ENCODE measurements at places on chromosomes 5 and 9.

- no peak for DNase-seq
Observed at GRCh38 chr9:33418090-33418489, 15.7 kb upstream of the AQP7 start.

GRCh38 chr5:136337039-136337625, 28.2 kb downstream of the TRPC7 start:
- DNase-seq: no peak

DNA sequence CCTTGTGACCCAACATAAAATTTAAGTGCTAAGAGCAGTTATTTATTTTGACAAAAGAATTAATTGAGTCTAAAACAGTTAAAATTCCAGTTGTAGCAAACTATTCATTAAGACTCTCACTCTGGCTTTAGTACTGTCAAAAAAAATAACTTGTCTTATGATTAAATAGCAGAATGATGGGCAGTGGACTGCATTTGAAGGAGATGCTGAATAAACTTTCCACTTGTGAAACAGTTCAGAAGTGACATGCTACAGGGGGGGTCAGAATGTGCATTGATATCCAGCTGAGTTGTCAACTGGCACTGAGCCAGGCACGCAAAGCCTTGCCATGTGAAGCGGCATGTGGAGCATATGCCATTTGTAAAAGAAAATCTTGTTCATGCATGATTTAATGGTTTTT, 76.0 kb downstream of the FCHO2 start:
- DNase-seq: no peak

- DNase-seq: peak; percentile 41
Observed at GRCh38 chr9:96241391-96241809, 60.6 kb downstream of the HSD17B3 start.

DNA sequence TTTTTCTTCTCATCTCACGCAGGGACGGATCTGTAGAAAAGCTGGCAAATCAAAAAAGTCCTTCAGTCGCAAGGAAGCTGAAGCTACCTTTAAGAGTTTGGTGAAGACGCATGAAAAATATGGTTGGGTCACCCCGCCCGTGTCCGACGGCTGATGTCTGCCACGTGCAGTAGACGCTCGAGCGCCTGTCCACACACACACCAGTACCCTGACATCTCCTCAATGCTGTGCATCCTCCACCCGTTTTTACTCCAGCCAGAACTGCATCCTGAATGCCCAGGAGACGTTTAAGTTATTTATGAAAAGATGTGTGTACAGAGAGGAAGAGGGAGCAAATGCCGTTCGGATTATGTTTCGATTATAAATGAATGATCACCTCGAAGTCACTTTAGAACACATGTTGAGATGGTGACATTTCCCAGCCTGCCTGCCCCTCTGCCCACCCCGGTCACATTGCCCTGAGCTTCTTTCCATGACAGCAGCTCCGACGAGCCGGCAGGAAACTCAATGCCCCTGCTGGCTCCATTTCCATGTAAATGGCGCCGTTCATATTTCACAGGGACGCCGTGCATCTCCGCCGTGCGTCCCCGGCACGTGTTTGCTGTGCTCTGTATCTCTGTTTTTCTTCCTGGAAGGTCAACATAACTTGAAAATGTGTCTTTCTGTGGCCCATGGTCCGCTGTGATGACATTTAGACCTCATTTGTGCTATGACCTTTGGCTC, 42.7 kb downstream of the UBE2QL1 start:
- DNase-seq: no peak

- DNase-seq: no peak
Observed at GRCh38 chr5:173670791-173671120, 54.3 kb upstream of the BOD1 start.

DNA sequence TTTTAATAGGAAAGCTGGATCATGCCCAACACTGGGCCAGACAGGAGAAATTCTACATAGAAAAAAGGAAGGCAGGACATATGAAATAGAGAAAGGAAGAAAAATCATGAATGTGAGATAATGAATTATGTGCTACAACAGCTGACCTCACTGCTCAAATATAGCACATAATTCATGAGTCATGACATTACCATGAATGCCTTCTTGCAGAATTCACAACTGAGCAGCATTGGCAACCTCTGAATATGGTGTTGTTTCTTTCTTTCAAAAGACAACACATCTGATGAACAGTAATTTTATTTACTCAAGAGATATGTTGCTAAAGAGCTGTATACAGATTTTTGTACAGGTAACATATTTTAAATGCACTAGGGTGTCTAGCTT, 34.4 kb downstream of the APBA1 start:
- DNase-seq: no peak

GRCh38 chr5:36277521-36278176, 24.1 kb downstream of the RANBP3L start:
- no peak for DNase-seq

GRCh38 chr9:97059626-97060025, 20.7 kb upstream of the CTSV start:
- DNase-seq: no peak

- no peak for DNase-seq
Observed at GRCh38 chr5:143427122-143427735, 23.7 kb upstream of the NR3C1 start.

GRCh38 chr5:164392531-164392930, 887.1 kb downstream of the MAT2B start:
- no peak for DNase-seq

- no peak for DNase-seq
Observed at GRCh38 chr5:107653685-107654084, 17.1 kb downstream of the EFNA5 start.

- no peak for DNase-seq
Observed at GRCh38 chr5:81244451-81244850, 11.3 kb downstream of the CKMT2 start.

DNA sequence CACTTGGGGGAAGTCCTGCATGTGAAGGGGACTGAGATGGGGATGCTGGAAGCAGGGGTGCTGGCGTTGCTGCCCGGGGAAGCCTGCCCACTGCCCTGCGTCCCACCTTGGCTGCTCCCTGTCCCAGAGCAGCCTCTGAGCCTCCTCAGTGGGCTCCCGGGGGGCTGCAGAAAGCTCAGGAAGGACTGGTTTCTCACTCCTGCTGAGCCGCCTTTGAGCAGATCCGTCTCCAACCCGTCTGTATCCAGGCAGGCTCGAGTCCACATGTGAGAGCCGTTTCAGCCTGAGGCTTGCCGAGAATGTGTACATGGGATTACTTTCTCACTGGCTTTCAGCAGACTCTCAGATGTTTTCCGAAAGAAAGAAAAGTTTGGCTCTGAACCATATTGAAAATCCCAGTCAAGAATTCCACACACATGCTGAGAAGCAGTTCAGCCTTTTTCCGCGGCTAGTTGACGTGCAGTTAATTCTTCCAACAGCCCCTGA, 95.3 kb upstream of the COL5A1 start:
- DNase-seq: no peak
